COR-L47 (cell line): ENCODE measurements at places on chromosomes 11 and 22.

DNA sequence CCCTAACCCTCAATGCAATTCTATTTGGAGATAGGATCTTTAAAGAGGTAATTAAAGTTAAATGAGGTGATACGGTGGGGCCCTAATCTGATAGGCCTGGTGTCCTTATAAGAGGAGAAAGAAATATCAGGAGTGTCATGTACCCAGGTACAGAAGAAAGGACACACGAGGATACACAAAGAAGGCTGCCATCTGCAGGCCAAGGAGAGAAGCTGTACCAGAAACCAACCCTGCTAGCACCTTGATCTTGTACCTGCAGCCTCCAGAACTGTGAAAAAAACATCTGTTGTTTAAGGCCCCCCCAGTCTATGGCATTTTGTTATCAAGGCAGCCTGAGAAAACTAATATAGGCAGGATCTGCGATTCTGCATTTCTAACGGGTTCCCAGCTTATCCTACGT is 44.2 kb downstream of the FBXO7 start:
- DNase-seq = no peak

DNA sequence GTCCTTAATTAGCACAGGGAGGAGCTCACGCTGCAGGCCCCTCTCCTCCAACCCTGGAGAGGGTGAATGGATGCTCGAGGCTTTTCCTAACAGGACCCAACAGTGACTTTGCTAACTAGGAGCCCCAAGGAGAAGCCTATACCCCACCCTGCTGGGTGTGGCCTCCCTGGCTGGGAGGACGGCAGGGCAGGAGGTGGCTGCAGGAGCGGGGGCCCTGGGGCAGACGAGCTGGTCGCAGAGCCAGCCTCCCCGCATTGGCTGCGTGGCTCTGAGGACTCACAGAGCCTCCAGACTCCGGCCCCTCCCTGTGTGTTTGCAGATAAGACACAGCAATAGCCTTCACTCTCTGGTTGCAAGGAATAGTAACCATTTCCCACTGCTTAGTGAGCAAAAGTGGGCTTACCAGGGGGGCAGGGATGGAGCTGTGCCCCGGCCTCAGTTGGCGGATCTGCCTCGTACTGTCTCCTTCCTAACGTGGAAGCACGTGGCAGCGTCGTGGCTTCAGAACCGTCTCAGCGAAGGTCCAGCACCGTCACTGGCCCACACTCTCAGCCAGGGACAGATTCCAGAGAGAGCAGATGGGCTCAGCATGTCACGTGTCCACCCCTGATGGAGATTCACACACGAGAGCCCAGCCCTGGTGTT is 1087.5 kb downstream of the BRD1 start:
- no peak for DNase-seq

- DNase-seq = no peak
Measured at GRCh38 chr11:66686801-66687750, 9.4 kb upstream of the RBM4B start.

DNA sequence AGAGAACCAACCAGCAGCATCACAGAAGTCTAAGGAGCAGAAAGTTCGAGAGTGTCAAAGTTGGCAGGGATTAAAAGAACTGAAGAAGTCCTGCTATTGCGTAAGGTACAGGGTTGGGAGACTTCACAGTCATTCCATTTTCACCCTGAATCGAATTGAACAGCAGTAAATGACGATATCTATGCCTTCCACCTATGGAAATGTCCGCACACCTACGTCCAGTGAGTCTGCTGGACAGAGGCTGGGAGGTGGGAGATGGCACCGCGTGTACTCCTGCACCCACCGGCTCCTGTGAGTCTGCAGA is 116.7 kb downstream of the MICAL3 start:
- DNase-seq = no peak

DNA sequence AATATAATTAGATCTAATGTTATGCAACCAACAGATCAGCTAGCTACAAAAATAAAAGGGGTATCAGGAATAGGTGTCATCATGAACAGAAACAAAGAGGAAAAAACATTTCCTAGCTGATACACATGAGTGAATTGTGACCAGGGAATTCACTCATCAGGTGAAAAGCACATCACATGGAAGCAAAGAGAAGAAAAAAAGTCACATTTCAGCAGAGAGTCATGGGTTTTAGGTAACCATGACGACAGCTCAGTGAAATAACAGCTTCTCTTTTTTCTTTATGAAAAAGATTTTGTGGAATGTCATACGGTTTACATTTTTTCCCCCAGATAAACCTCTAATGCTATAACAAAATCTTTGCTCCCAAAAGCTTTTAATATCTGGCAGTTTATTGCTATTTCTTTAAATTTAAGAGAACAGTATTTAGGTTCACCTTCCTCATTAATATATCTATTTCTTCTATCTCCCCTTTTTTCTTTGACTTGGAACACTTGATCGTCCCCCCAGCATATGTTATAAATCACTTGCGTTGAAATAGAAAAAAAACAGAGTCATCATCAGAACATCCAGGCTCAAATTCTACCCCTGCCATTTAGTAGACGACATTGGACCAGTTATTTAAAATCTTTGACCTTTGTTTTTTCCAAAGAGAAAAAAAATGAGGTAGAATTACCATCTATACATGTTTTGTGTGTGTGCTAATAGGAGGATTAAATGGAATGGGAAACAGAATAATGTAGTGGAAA is 5.3 kb downstream of the TYR start:
- no peak for DNase-seq

DNA sequence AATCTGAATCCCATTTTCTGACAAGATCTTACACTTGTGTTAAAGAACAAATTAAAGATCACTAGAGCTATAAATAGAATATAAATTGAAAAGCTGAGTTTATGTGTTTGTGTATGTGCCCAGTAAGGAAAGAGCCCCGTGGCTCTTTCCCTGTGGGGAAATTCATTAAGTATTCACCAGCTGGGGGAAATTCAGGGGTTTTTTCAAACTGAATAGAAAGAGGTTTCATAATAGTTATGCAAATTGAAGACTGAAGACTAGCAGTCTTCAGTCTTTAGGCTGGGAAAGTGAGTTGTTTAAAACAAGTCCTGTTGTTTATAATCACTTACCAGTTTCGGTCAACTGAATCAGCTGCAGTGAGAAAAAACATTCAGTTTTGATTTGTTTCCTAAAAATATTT is 11.3 kb upstream of the MS4A7 start:
- no peak for DNase-seq
